CD8-positive, alpha-beta T cell (primary cell): ENCODE measurements at places on chromosomes 6 and 20.

GRCh38 chr20:48691523-48691922 lies 136.3 kb downstream of the PREX1 start:
- DNase-seq, result no peak

DNA sequence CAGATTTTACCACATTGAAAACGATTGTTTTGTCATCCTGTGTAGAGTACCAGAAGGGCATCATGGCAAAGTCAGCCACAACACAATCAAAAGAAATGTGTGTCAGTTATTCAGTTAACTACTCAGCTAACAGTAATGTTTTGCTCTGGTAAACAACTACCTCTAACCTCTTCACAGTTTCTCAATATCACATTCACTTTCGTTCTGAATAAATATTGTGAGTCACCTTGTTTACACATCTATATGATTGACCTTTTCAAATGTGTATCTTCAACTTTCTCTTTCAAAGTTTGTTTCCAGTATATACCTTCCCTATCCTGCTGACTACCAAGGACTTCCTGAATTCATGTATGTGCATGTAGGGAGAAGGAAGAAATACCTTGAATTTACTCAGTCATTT lies 216.6 kb upstream of the UFL1 start:
- DNase-seq, result no peak

DNA sequence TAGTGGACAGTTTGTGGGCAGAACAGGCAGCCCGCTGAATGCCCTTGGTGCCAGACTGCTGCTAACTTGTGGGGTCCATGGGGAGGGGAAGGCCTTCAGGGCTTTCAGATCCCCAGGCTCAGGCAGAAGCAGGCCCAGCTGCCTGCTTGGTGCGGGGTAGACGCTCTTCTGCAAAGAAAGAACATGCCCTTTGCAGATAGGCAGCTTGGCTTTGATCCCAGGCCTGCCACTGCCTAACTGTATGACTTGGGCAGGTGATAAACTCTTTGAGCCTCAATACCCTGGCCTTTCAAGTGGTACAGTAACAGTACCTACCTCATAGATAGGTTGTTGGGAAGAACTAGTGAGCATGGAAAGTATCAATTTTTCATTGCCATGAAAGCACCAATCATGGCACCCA lies 28.4 kb downstream of the CHMP4B start:
- DNase-seq, result no peak

DNA sequence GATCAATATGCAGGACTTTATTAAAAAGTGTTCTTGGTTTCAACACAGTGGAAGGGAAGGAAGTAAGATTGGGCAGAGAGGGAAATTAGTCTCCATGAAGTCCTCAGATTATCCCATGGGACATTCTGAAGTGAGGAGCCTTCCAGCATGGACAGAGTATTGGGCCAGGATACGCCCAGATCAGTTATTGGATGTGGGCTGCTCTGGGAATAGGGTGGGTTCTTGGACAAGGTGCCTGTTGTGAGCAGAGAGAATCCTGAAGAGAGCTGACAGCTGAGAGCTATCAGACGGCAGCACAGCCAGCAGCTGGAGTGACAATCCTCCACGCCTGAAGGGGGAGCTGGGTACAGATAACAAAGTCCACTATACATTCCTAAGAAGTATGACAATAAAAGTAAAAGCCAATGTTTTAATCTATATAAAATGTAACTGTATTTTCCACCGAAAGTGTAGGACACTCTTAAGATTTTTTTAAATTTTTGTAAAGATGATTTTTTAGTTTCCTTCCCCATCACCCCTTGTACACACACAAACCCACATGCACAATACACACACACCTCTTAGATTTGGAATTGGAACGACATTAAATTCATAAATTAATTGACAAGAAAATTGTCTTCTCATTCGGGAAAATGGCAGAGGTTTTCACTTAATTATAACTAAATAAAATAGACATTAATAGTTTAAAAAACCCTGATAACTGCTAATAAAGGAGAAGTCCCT lies 107.8 kb downstream of the FBXO5 start:
- no peak for DNase-seq

DNA sequence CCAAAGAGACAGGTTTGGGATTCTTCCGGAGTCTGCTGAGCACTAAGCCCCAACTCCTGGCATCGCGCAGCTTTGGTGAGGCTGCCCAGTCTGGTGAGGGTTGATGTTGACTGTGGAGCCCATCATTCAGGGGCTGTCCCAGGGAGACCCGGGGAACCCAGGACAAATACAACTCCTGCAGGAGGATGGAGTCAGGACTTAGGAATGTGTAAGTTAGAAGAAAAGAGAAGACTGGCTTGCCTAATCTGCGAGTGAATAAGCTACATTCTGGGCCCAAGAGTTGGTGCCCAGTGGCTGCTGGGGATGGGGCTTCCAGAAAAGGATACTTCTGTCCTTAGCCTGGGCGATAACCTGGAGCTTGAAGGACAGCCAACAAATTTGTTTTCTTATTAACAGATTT lies 47.9 kb downstream of the STK35 start:
- DNase-seq, result no peak

GRCh38 chr20:50270034-50270395 lies 79.4 kb downstream of the CEBPB start:
- DNase-seq, result no peak

- no peak for DNase-seq
Measured at GRCh38 chr6:134481966-134482365, 164.1 kb upstream of the SGK1 start.

DNA sequence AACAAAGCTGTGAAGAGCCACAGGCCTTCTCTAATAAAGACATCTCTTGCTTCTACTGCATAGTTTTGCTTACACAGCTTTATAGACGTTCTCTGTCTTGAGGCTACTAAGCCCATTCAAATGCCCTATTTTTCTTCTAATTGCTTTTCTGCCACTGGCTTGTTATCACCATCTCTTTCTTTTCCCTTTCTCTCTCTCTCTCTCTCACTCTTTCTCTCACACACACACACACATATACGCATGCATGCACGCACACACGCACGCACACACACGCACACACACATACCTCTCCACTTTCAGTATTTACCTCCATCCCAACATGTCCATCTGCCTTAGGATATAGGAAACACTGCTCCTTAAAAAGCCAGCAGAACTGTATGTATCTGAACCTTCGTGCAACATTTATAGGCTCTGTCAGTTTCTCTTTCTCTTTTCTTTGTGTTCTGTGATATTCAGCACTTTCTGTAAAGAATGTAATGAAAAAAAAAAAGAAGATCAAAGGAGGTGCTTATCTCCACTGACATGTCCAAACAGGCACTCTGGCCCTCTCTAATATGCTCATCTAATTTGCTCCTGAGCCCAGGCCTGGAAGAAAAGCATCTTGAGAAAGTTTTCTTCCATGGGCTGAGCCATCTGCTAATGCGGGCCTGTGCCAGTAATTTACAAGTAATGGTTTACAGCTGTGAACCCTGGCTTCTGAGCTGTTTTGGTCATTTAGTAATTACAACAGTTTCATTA lies 1046.7 kb upstream of the MAP3K7 start:
- DNase-seq, result no peak

DNA sequence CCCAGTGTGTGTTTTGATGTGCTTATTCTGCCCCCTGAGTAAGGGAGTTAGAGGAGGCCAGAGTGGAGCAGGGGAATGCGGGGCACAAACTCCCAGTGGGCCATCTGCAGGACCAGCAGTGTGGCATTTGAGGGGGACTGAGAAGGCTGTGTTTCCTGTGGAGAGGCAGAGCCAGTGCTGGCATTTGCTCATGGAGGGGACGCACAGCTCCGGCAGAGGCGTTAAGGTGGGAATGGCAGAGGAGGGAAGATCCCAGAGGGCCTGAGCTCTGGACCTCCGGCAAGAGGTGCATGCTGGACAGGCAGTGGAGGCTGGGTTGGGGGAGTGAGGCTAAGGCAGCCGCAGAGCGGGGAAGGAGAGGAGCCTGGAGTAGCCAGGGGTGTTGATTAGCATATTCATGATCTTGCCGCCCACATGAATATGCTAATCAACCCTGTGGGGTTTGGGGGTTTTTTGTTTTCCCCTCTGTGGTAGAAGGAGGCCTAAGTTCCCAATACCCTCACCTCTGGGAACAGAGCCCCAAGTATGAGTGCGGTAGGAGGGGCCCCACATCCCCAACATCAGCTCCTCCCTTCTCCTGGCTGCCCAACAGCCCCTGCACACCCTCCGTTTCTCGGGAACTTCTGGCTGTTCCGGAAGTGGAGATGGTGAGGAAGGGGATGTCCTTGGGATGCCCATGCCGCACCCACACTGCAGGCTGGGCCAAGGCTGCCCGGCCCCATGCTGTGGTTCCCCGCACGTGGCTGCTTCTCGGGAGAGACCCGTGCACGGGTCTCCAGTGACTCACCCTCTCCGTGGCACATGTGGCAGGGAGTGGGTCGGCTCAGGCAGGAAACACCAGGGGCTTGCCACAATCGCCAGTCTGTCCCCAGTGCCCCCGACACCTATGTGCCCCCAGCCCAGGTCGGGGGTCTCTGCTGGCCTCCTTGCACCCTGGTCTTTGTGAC lies 33.8 kb downstream of the DLGAP4 start:
- no peak for DNase-seq

- DNase-seq, result no peak
Measured at GRCh38 chr20:16744178-16744807, 3.9 kb upstream of the OTOR start.

GRCh38 chr6:3356056-3356823 lies 97.5 kb downstream of the PSMG4 start:
- peak; percentile 35 for DNase-seq

DNA sequence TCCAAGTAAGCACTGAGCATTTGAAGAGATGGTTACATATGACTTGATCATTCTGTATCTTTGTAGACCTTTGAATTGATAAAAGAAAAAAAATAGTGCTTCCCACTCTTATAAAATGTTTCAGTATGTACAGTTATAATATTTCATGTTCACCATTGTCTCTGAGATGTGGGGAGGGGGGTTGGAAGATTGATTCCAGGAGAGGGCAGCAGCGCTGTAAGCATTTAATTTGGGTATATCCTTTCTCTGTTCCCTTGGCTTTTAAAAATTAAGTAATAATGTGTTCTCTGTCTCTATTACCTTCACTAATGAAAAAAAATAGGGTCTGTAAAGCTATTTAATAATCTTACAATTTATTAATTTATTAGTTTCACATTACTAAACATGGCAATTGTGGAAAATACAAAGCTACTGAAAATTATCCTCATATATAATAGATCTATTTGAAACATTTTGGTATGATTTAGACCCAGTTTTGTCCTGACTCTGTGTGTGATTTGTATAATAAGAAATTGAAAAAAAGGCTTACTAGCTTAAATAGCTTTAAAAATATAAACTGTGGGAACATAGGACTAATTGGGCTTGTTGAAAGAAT lies 341.2 kb downstream of the CDKAL1 start:
- no peak for DNase-seq

- DNase-seq, result no peak
Measured at GRCh38 chr6:24763578-24763977, 11.2 kb upstream of the GMNN start.

- no peak for DNase-seq
Measured at GRCh38 chr6:29675561-29675960, 5.4 kb downstream of the ZFP57 start.

DNA sequence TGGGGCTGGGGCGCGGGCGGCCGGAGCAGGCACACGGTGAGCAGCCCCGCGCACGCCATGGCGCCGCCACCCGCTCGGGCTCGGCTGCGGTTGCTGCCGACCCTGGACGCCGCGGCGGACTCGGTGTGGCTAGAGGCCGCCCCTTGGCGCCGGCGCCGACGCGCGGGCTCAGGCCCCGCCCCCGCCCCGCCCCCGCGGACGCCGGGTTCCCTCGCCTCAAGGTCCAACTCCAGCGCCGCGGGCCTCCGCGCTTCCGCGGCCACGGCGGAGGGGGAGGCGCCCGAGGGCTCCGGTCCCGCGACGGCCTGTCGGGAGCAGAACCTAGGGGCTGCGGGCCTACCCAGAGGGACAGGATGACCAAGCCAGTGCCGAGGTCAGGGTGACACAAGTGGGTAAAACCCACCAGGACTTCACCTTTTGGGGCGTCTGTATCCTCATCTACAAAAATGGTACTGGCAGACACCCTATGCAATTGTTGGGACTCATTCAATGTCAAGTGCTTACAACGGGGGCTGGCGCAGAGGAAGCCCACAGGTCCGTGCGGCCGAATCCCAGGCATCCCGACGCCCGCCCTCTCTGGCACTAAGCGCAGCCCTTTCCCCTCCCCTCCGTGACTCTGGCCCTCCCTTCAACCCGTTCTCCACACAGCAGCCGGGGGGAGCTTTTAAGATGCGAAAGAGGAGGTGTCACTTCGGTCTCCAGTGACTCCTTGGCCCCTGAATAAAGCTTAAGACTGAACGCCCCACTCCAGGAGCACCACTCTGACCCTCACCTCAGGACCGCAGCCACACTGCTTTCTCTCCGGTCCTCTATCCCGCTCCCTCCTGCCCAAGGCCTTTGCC lies at the start of gene NECAB3:
TSS of gene NECAB3 (minus strand) at position 135 of the 842 bp plus-strand sequence. CDS start at position 59, 76 bp downstream.
- no peak for DNase-seq

GRCh38 chr6:71473926-71474325 lies 185.3 kb downstream of the OGFRL1 start:
- DNase-seq, result no peak

- DNase-seq, result no peak
Measured at GRCh38 chr20:18849131-18849530, 35.5 kb downstream of the SCP2D1 start.

GRCh38 chr6:159853754-159854153 lies 37.0 kb upstream of the MAS1 start:
- DNase-seq, result no peak

DNA sequence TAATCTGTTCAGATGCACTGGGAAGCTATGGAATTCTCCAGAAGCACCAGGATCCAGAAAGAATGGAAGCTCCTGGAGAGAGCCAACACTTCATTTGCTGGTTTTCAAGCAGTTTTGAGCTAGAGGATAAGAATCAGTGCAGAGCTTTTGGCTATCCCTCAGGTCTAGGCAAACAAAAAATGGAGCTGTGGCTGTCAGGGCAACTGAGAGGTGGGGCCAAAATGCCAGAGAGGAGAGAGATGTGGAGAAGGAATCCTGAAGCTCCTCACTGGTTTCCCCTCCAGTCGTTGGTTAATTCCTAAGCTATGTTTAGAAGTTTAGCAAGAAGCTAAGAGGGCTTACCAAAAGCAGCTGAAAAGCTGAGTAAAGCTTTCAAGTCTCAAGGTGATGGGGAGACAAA lies 294.2 kb upstream of the JARID2 start:
- no peak for DNase-seq

DNA sequence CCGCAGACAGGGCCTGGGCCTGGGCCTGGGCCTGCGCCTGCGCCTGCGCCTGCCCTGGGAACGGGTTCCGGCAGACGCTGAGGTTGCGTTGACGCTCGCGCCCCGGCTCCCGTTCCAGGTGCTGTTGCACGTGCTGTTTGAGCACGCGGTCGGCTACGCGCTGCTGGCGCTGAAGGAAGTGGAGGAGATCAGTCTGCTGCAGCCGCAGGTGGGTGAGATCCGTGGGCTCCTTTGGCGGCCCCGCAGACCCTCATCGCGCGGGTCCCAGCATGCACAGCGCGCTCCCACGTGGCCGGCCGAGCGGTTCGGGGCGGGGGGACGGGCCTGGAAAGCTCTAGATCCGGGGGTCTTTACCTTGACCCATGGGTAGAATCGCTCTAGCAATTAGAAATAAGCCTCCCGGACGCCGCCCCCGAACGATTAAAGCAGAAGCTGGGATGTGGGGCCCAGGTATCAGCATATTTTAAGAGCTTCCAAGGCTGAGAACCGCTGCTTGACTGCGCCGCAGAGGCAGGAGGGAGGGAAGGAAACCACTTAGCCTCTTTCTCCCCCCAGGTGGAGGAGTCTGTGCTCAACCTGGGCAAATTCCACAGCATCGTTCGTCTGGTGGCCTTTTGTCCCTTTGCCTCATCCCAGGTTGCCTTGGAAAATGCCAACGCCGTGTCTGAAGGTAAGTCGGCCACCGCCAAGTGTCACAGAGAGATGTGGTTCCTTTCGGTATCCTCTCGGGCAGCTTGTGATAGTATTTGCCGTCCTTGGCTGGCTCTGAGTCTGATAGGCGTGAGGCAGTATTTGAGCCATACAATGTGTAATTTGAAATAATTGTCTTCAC lies 508 bp downstream of the NOP56 start:
- no peak for DNase-seq
